T-helper 9 cell (primary cell): ENCODE measurements at places on chromosomes 2 and 18.

DNA sequence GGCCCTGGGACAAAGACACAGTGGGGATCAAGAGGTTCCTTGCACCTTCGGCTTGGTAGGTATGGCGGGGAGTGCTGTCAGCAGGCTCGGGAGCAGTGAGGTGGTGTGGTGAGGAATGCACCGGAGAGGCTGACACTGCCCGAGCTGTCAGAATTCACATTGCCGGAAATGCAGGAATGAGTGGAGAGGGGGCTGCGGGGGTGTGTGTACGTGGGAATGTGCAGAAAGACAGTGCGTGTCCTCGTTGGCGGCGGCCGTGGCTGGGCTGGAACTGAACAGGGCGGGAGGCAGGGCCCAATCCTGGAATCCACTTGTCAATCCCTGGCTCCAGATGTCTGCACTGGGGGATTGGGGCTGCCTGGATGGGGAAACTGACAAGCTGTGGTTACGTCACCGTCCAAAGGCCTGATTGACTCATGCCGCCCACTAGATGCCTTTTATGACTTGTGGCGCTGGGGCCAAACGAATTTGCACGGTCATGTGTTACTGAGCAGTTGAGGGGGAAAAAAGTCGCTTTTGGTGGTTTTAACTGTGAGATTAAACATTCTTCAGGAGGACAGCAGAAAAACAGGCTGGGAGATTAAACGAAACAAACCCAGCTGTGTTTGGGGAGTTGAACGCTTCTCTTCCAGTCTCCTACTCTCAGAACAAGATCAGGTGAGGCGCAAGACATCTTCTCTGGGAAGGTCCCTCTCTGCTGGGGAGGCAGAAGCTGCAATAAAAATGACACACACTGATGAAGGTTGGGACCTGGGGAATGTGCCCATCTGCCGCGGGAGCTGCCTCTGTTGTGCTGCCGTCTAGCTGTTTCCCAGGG, 189.4 kb upstream of the GLI2 start:
- no peak for DNase-seq

- DNase-seq, result no peak
These were observed 184.8 kb upstream of the CRIM1 start for GRCh38 chr2:36170805-36171204.

GRCh38 chr2:177806025-177806424, 266.6 kb downstream of the PDE11A start:
- DNase-seq, result no peak

DNA sequence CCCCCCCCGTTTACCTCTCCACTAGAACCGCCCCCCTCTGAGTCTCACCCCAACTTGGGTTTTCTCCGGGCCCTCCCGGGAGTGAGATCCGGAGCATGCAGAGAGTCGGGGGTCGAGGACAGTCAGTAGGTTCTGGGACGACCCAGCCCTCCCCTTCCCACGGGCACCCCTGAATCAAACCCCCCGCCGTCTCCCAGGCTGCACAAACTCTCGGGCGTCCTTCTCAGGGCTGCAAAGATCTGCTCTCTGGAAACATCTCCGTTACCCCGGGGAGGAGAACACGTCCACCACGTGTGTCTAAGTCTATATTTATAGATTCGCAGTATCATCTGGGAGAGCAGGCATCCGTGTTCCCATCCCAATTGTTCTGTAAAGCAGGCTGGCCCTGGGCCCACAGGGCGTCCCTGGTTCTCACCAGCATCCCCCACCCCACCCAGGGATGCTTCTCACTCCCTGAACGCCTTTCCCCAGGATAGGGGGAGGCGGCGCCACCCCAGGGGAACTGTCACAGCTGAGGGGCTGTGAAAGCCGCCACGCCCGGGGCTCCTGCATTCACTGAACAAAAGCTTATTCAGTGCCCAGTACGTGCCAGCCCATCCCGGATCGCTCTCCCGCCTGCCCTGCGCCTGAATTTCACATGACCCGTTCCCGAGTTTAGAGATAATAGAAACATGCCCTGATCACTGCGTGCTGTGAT, 765 bp upstream of the DIPK1C start:
- no peak for DNase-seq

- no peak for DNase-seq
These were observed 19.3 kb downstream of the GALM start for GRCh38 chr2:38685116-38685735.

- no peak for DNase-seq
These were observed 47.1 kb downstream of the PRKCE start for GRCh38 chr2:45698554-45698953.

DNA sequence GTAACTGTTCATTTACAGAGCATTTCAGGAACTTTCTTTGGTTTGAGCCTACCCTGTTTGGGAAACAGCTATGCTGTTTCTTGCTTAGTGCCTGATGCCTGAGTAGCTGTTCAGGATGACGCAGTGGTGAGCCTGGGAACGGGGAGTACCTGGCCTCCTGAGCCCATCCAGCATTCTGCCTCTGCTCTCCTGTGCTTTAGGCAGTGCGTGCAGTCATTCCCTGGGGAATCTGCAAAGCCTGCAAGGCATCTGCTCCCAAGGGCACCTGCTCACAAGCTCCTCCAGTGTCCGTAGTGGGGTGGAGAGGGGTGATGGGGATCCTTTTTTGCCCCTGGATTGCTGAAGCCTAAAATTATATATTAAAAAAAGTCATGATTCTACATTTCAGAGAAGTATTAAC, 68.8 kb downstream of the RAPGEF4 start:
- DNase-seq, result no peak

GRCh38 chr2:40105593-40105992, 326.5 kb upstream of the THUMPD2 start:
- no peak for DNase-seq

- no peak for DNase-seq
These were observed 37.3 kb downstream of the FER1L5 start for GRCh38 chr2:96679848-96680247.

DNA sequence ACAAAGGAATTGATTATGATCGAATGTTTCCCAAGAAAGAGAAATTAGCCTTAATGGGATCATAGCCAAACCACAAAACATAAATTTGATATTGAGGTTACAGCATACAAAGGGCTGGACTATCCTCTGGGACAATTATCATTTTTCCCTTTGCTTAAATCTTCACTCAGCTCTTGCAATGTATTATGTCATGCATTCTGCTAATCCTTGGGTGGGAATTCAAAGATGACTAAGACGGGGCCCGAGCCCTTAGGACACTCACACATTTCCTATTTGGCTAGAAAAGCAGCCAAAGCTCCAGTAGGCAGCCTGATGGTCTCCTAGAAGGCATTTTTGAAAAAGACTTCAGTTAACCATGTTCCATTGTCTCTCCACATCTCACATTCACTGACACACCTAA, 17.2 kb upstream of the NMI start:
- DNase-seq, result no peak

- DNase-seq, result no peak
These were observed 4.7 kb downstream of the NMUR1 start for GRCh38 chr2:231525248-231526163.

DNA sequence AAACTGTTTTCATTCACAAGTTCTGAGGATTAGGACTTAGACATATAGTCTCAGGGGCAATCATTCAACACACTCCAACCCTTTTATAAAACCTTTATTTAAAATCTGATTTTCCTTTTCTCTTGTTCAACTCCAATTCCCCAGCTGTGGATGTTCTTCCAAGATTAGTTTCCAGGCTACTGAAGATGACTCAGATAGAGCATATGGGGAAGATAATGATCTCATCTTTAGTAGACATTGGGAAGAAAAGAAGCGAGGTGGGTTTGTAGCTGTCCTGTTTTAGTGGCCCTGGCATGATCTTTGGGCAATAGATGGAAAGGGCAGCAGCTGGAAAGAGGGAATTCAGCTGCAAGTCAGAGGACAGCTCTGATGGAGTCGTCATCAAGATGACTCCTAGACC, 247.7 kb upstream of the CCDC68 start:
- DNase-seq, result no peak

GRCh38 chr2:195898505-195899191, 170.0 kb downstream of the DNAH7 start:
- no peak for DNase-seq

DNA sequence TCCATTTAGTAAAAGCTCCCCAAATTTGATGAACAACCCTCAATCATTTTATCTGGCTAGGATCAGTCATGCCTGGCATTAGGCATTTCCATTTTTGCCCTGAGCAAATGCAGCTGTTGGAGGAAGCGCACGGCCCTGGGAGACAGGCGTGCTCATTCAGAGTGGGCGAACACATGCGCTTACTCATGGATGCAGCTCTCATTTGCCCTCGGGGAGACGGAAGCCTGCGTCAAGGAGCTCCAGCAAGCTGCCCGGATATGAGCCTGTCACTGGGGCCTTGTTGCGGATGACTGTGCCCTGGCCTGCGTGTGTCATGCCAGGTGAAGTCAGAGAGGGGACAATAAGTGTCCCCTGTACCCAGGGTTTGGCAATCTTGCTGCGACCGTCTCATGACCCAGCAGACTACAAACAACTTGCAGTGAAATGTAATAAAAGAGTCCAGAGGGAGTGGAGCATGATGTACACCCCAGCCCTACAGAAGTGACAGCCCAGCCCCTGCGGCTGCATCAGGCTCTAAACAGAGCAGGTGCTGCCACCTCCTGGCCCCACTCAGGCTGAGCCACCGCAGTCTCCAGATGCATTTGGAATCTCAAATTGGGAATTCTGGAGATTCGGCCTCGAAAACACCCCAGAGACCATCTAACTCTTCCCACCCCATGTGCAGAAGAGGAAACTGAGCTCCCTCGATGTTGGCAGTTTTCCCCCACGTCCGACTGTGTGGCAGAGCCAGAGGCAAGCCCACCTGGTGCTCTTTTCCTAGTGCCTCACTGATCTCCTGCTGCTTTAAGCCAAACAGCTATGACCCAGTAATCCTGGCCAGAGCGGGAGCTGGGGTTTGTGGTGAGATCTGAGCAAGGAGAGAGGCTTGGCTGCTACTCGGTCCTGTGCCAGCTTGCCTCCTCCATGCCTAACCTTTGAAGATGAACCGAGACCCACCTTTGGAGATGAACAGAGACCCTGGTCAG, 105.0 kb upstream of the ALK start:
- no peak for DNase-seq

DNA sequence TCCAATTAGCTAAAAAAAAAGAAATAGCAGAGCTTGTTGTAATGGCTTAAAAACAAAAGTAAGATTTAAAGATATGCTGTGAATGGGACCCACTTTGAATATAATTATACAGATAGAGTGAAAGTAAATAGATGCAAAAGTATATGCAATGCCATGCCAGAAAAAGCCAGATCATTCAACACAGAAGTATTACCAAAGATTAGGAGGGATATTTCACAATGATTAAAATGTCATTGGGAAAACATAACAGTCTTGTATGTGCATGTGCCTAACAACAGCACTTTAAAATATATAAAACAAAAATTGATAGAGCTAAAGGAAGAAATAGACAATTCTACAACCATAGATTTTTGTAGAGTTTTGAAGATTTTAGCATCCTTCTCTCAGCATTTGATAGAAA, 19.9 kb upstream of the SIGLEC15 start:
- no peak for DNase-seq

GRCh38 chr18:36589857-36590543, 238.8 kb downstream of the TPGS2 start:
- DNase-seq, result no peak

DNA sequence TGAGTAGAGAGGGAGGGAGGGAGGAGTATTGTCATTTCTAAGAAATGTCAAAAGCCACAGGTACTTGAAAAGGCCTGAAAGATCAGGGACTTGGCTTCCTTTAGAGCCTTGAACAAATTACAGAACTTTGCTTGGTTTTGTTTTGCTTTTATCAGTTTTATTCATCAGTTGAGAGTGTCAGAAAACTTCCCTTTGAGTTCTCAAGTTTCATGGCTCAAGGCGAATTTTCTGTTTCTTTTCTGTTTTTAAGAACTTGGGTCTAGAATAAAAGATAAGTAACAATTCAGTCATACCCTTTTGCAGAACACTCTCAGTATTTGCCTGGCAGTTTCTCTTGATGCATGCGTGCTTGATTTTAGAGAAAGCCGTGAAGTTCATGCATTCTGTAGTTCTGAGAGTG, 531.9 kb downstream of the PARD3B start:
- DNase-seq, result no peak

DNA sequence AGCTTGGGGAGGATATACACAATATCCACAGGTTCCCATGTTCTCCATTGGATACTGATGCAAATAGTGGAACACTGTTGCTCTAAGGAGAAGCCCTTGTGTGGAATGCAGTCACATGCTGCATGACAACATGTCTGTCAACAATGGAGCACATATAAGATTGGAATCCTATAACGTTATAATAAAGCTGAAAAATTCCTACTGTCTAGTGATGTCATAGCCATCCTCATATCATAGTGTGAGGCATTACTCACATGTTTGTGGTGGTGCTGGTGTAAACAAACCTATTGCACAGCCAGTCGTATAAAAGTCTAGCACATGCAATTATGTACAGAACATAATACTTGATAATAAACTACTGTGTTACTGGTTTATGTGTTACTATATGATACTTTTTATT, 394.7 kb downstream of the FBXO15 start:
- no peak for DNase-seq

- DNase-seq, result no peak
These were observed 259.4 kb upstream of the SIX2 start for GRCh38 chr2:45268631-45269030.

DNA sequence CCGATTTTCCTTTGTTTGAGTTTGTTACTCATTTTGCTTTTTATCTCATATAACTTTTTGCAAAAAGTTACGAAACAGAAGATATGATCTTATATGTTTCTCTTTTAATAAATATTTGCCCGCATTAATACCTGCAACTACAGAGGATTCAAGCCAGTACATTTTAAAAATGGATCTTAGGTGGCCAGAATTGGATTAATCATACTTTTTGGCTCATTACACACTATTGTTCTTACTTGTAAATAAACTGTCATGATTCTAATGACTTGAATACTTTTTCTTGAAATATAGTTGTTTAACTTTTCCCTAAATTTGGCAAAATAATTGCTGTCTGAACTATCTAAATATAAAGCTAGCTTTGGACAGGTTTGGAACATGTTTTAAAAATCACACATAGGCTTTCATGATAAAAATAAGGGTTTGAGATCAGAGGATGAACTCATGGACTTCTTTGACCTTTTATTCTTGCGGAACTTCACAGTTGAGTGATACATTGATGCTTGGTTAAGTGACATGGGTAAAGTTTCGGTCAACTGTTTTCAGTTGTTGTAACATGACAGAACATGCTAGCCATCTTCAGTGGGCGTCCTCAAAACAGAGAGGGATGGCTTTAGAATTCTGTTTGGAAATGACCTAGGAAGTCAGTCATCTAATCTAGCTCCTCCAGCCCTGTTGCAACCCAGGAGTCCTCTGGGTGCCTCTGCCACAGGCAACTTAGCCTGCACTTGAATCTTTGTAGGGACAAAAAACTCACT, 44.5 kb downstream of the LTBP1 start:
- DNase-seq, result no peak

- DNase-seq, result no peak
These were observed 78.9 kb downstream of the AAK1 start for GRCh38 chr2:69564604-69565003.

- DNase-seq, result no peak
These were observed 297.1 kb downstream of the TMX3 start for GRCh38 chr18:68417826-68418225.

- DNase-seq, result no peak
These were observed 3.0 kb downstream of the BUB1 start for GRCh38 chr2:110674620-110675555.

GRCh38 chr2:234333168-234334130, 163.4 kb downstream of the ARL4C start:
- DNase-seq, result no peak

GRCh38 chr2:63642946-63643345, 54.2 kb downstream of the MDH1 start:
- DNase-seq, result no peak

- DNase-seq, result no peak
These were observed 44.6 kb downstream of the SERPINB7 start for GRCh38 chr18:63819786-63820185.

GRCh38 chr2:233803292-233803911, 25.3 kb downstream of the MROH2A start:
- no peak for DNase-seq

GRCh38 chr2:15588329-15588919, 3.2 kb upstream of the DDX1 start:
- DNase-seq, result no peak
